ENCODE measurements at places on chromosomes 3 and 15.

GRCh38 chr15:74725225-74725774 lies at the start of gene CYP1A1:
Gene CYP1A1, minus strand, starts transcription at chr15:74725528. Its CDS starts 2,431 bp downstream, at chr15:74723097.
- DNase-seq, result no peak

GRCh38 chr3:17195856-17196604 lies 311.3 kb downstream of the PLCL2 start:
- no peak for DNase-seq

DNA sequence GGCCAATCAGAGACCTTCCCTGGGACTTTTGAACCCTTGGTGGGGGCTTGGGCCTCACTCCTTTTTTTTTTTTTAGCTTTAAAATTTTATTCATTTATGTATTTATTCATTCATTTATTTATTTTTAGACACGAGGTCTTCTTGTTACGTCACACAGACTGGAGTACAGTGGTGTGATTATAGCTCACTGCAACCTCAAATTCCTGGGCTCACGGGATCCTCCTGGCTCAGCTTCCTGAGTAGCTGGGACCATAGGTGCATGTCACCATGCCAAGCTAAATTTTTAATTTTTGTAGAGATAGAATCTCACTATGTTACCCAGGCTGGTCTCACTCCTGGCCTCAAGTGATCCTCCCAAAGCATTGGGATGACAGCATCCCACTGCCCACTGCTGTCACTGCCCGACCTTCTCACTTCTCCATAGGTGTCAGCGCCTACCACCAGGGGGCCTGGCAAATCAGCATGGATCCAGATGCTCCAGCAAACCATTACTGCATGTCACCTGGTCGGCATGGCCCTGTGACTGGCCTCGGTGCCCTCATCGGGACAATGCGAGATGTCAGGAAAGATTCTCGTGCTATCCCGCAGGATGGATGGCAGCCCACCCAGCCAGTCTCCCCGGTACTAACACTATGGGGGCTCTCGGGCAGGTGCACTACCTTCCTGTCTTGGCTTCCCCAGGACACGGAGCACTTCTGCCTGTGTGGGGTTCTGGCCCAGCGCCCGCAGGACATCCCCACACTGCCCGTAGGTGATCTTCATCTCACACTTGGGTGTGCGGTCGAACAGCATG lies 3.0 kb downstream of the MYL3 start:
- no peak for DNase-seq

GRCh38 chr15:78983146-78983918 lies 38.5 kb upstream of the CTSH start:
- no peak for DNase-seq

- peak; percentile 28 for DNase-seq
Observed at GRCh38 chr15:64460724-64461720, 644 bp downstream of the ZNF609 start.

DNA sequence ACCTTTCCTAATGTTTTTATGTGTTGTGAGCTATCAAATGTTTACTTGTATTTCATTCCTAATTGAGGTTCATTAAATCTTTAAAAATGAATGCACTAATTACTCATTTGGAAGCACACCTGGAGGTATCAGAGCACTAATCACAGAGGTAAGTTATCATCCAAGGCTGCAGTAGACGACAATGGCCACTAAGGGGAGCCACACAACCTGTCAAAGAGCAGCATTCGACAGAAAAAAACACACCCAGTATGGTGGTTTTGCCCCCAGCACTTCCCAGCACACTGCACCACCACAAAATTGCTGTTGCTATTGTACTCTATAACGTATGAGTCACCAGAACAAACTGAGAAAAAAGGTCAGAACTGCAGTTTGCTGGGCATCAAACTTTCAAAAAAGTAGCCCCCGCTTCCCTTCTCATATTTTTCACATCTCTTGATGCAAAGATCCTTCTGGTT lies 205.9 kb upstream of the IGF1R start:
- peak; percentile 9 for DNase-seq
